ENCODE measurements at places on chromosomes 4 and X.

DNA sequence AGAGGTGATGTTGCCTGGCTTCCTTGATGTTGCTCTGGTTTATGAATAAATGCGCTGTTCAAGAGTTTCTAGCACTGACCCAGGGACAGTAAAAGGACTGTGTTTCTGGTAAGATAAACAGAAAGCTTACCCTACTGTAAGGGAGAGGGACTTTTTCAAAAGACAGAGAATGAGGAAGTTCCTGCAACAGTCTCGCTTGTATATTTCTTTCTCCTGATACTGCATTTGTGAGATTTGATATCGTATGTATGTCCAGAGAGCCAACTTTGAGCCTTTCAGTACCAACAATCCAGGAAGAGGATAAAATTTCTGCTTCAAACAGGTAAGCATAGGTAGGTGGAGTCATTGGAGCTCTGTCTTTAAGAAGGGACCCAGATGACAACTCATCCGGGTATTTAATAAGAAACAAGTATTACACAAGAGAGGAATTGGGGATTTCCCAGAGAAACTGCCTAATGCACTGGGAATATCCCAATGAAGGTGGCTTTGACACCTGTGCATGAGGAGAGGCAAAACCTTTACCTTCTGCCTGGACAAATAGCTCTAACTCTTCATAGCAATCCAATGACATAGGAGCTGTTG is 773 bp downstream of the DAPP1 start:
- DNase-seq = no peak

DNA sequence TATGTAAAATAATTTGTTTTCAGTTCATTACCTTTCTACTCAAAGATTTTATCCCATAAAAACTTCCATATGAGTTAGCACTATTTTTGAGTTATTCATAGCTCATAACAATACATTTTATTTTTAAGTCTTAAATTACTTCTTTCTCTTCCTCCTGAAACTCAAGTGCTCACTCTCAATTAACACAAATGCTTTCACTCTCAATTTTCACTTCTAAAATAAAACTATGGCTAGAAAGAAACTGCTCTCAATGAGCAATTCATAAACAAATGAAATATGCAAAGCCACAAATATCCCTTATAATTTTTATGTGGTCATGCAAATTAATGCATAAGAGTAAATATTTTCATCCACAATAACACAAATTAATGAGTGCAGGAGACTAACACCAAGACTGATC is 38.8 kb downstream of the MAML3 start:
- no peak for DNase-seq

DNA sequence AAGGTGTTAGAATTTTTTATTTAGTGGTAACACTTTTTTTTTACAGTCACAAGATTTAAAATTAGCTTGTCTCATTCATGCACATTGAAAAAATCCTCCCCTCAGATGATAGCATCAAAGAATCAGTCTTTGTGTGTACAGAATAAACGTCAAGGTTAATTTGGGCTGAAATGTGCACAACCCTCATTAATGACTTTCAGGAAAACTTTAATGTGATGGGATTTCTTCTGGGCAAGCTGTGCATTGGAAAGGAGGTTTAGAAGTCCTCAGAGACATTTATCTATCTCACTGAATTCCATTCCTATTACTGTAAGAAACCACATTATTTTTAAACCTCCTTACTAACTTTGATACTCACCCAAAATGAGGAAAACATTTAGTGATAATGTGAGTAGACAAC is 88.2 kb upstream of the TECRL start:
- no peak for DNase-seq

GRCh38 chr4:7487502-7487901 is 52.8 kb upstream of the PSAPL1 start:
- DNase-seq = no peak

- no peak for DNase-seq
These were observed at the start of gene PHEX for GRCh38 chrX:22032084-22032483. TSS of gene PHEX (plus strand) at chrX:22032325. CDS start at chrX:22033006, 681 bp downstream.

Data from mesenteric fat pad (tissue), 1 donor.